Head of caudate nucleus (tissue), 42 donors: ENCODE measurements at places on chromosomes 2 and 18.
A peak's percentile ranks its signal among the peaks of the same experiment; 100 is the strongest.

DNA sequence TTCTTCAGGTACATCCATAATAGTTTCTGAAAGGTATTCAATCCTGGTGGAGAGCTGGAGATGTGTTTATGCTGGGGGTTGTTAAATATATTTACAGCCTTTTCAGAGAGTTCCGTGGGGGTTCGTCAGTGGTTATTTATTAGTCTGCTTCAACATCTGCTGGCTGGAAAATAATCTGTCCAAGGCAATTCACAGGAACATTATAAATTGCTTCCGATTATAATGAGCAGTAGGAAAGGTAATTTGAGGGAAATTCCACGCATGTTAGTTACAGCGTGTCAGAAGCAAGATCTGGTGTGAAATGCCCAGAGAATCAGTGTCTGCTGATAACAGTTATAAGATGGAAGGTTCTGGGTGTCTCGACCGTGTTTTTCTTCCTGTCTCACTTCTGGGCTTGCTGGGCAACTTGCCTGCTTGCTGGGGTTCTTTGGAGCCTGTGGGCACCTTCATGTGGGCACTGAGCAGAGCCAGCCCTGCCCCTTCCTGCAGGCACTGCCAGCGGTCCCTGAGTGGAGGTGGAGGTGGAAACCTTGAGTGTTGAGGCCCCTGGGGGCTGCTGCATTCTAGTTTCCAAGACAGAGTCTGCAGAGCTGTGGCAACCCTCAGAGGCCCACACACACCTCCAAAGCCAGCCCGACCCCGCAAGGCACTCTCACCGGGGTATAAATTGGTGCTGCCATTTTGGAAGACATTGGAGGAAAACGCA is 185.7 kb downstream of the FAM210A start:
- DNase-seq, result no peak

- DNase-seq, result no peak
Measured at GRCh38 chr2:200614249-200614648, 28.4 kb downstream of the AOX1 start.

- DNase-seq, result no peak
Measured at GRCh38 chr2:162840598-162841246, 2.2 kb upstream of the KCNH7 start.

- no peak for DNase-seq
Measured at GRCh38 chr18:79687806-79688205, 8.2 kb downstream of the CTDP1 start.

DNA sequence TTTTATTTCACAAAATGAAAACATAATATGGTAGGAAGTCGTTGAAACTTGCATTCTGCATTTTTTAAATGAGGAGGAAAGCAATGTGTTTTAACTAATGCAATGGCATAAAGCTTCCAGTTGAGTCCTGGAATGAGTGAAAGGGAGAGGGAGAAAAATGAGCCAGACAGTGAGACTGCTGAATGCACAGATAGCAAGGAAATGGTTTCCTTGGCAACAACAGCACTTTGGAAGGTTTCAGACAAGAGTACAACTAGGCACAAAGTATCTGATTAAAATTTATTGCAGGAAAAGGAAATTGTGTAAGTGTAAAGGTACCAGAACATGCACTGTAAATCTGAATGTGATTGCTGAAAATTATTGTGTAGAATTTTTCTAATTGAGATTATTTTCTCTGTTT is 320.1 kb upstream of the KYNU start:
- no peak for DNase-seq

- DNase-seq, result no peak
Measured at GRCh38 chr18:26471027-26471426, 77.3 kb downstream of the KCTD1 start.

DNA sequence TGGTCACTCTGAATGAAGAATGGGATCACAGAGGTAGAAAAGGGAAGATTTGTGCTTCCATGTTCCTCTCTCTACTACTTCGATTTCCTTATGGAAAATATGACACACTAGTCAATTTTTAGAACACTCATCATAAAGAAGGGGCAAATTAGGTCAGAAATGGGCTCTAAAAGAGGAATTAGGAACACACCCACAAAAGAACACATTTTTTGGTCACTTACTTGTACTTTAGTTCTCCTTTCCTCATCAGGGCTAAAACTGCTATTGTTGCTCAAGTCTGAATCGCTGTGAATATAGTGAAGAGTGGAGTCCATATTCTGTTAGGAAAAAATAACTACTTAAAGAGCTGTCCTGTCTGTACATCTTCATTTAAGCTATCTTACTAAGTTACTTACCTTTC is 52.6 kb downstream of the PPP4R1 start:
- DNase-seq, result no peak

DNA sequence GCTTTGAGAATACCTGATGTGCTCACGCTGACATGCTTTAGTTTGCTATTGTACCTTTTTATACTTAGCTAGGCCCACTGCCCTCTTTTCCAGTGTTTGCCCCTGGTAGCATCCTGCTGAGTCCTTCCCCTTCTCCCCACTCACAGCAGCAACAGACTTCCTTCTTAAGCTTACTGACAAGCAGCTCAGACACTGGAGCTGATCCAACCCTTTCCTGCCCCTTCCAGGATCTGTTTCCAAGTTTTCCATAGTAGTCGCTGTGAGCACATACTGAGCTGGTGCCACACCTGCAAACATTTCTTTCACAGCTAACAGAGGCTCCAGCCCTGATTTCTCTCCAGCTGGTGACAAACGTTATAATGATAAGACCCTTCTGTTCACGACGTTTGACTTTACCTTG is 991.4 kb upstream of the CELF4 start:
- DNase-seq, result no peak

- DNase-seq, result no peak
Measured at GRCh38 chr2:47528874-47529273, 125.9 kb downstream of the MSH2 start.

DNA sequence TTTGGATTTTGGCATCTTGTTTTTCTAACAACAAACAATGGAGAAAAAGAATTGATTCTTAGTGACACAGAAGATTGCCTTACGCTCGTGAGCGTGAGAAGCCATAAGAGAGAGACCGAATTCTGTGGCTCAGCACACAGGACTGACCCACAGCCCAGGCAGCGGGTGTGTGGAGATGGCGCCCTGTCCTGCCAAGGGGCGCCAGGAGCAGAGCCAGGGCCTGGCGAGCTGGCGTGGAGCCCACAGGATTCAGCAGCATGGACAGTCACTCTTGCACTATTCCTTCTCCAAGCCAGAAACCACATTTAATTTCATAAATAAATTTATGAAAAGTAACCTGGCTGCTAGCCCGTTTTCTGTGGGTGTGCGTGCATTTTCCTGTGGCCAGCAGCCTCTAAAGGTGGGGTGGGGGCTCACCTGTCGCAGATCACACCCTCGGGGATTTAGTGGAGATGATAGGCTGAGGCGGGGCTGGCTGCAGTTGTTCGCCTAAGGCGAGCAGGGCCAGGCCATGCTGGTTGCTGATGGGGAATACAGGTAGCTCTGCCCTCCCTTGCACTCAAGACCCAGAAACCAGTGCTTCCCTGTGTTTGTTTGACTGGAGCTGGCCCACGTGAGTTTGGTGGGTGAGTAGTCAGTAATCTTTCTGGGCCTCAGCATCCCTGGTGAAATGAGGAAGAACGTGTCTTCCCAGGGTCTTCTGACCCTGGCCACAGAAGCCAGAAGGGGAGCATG is 46.2 kb downstream of the FAM168B start:
- no peak for DNase-seq

- no peak for DNase-seq
Measured at GRCh38 chr18:6650127-6650507, 79.4 kb upstream of the ARHGAP28 start.

DNA sequence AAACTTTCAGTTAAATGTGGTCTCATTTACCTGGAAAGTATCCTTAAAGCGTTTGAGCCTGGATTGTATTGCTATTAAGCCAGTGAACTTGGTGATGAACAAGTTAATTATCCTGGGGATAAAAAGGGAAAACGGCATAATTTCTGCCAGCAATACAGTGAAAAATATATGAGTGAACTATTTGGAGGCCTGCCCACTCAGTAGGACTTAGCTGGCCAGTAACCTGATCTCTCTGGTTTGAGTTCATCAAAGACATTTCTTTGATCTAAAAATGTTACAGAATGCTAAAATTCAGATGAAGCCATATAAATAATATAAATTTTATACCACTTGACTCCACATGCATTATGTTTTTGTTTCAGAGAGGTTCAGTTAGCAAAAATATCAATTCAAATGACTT is 241.1 kb upstream of the VWC2L start:
- DNase-seq, result no peak

DNA sequence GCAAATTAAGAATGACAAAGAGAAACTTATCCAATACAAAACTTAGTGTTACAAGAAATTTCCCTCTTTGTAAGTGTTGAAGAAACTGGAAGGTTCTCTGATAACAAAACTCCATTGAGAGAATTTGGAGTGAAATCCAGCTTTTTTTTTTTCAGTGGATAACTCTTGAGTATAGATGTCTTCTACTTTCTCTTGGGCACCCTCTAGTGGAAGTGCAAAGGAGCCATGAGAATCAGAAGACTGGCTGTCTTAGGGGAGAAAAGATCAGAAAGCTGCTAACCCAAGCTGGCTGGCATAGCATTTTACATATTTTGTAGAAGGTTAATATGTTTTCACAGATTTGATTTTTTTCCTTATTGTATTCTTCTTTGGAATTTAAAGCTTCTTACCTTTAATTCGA is 138.8 kb upstream of the SATB2 start:
- no peak for DNase-seq

- peak; percentile 79 for DNase-seq
Measured at GRCh38 chr2:113240150-113240914, 38.4 kb downstream of the PAX8 start.

GRCh38 chr2:98775146-98775986 is 44.4 kb upstream of the MGAT4A start:
- no peak for DNase-seq
